ENCODE measurements at places on chromosomes 16 and 17.

DNA sequence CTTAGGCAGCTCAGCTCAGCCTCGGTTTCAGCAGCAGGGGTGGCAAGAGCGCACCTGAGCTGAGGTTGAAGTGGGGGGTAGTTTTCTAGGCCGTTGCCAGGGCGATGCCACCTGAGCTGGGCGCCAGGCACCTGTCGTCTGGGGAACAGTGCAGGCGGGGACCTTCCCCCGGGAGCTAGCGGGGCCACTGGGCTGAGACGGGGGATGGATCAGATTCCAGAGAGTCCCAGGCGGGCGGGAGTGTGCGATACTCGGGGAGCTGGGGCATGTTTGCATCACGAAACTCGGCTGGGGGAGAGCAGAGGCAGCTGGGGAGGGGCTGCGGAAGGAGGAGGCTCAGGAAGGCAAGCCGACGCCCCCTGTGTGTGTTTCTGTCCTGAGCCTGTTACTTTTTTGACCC lies 477 bp upstream of the CLDN9 start:
- DNase-seq, result no peak

- DNase-seq, result peak; percentile 29
These were observed 149.6 kb upstream of the GNAO1 start for GRCh38 chr16:56041556-56042140.

GRCh38 chr17:74259667-74260524 lies 14.1 kb upstream of the DNAI2 start:
- DNase-seq, result no peak

DNA sequence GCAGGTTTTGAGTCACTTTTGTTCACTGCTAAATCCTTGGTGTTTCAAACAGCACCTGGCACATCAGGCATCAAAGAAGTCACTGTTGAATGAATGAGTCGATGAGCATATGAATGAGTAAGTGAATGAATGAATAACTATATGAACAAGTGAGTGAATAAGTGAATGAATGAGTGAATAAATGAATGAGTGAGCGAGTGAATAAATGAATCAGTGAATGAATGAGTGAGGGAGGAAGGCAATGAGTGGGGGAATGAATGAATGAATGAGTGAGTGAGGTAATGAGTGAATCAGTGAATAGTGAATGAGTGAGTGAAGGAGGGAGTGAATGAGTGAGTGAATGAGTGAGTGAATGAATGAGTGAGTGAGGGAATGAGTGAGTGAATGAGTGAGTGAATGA lies 28.8 kb downstream of the TMEM114 start:
- no peak for DNase-seq

DNA sequence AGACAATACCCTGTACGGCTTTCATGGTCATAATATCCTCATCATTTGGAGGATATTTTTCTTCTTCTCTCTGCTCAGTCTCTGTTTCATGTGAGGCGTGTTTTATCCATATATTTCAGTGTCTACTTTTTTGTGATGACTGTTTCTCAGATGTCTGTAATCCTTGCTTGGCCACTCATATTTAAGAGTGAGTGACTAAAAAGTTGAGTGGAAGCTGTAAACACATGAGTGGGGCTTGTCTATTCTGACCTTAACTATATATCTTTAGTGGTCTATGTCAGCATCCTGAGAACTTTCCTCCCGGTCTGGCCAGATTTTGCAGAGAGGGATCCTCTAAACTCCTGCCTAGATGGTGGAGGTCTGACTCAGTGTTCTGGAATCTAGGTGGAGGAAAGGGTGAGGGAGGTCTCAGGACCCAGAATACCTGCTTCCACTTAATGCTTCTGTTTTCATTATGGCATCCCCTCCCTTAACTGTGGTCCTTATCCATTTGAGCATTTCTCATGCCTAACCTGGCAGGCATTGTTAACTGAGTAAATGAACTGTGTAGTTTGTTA lies 6.0 kb downstream of the DDX19B start:
- no peak for DNase-seq

- DNase-seq, result no peak
These were observed 141.3 kb upstream of the NETO2 start for GRCh38 chr16:47284999-47285398.

DNA sequence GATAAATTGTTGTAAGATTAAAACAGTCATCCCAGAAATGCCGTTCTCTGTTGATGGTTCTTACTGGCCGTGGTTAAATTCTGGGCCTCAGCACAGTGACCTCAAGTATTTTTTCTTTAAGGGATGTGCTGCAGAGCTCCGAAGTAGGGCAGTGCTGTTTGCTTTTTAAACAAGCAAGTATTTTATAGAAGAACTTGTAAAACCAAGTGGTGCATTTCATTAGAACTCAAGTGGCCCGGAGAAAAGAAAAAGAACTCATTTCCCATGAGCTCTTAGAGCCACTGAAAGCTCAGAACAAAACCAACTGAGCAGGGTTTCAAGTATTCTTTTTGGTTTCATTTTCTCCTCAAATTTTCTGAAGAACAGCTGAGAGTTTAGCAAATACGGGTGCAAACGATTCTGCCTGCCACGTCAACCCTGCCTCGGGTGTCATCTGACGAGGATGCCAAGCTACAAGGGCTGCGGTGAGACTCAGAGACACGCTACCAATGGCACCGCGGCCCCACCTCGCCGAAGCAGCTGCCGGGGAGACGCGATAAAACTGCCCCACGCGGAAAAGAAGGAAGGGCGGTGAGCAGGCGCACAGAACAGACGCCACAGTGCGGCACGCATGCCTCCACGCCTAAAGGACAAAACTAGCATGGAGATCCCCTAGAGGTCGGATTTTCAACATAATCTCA lies 6.3 kb downstream of the LMF1 start:
- peak; percentile 74 for DNase-seq

DNA sequence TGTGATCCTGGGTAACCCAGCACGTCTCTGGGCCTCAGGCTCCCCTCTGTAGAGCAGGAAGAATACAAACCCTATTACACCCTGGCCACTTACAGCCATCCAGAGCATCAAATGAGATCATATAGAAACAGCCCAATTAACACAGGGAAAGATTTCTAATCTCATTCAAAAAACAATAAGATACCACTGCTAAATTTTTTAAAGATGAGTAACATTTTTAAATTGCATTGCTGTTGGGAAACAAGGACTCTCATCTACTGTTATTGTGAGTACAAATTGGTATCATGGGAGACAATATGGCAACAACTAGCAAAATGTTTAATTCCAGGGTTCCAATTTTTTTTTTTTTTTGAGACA lies 41.1 kb downstream of the SRL start:
- no peak for DNase-seq

- peak; percentile 2 for DNase-seq
These were observed 386.6 kb downstream of the SEC14L1 start for GRCh38 chr17:77527409-77527808.
